GM03348 (cell line): ENCODE measurements at places on chromosomes 3 and 15.

GRCh38 chr3:160041465-160041864 lies 52.8 kb downstream of the IL12A start:
- DNase-seq = no peak

GRCh38 chr3:187735383-187735782 lies 9.9 kb downstream of the BCL6 start:
- DNase-seq = no peak

DNA sequence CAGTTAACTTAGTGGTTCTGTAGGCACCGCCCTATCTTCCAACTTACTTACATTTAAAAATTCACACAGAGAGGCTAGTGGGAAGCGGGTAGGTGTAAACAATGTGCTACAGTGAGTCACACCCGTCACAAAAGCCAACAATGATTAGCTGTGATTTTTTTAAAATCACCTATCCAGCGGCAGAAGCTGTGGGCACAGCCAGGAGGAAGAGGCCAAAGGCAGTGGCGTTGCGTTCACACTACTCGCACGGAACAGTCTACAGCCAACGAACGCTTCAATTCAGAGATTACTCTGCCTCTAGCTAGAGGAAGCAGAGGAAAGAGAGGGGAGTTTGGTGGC lies 2.5 kb upstream of the NLGN1 start:
- DNase-seq = no peak

DNA sequence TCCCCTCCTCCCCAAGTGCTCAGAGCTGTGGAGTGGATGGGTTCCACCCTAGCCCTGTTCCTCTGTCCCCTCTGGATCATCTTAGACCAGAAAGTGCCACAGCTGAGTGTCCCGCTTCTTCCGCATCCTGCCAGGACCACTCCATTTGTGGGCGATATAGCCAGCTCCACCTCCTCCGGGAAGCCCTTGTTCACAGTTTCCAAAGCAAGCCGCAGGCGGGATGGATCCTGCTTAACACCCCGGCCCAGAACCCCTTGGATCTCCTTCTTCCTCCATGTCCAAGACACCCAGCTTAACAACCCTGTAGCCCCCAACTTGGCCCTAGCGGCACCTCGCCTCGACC lies 490 bp upstream of the ALAS1 start:
- DNase-seq = no peak

DNA sequence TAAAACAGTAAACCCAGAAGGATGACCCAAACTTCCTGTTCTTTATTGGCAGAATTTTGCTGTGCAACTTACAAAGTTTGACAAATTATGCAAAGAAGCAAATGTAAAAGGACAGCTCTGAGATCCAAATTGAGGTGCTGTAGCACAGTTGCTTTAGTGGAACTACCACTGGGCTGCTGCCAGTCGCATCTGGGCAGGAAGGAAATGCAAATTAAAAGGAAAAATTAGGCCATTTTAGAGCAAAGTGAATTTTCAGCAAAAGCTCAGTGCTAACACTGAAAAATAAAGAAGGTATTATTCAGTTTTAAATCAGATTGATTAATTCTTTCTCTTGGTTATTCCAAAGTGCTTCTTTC lies 104.5 kb downstream of the ZMAT3 start:
- peak; percentile 5 for DNase-seq

DNA sequence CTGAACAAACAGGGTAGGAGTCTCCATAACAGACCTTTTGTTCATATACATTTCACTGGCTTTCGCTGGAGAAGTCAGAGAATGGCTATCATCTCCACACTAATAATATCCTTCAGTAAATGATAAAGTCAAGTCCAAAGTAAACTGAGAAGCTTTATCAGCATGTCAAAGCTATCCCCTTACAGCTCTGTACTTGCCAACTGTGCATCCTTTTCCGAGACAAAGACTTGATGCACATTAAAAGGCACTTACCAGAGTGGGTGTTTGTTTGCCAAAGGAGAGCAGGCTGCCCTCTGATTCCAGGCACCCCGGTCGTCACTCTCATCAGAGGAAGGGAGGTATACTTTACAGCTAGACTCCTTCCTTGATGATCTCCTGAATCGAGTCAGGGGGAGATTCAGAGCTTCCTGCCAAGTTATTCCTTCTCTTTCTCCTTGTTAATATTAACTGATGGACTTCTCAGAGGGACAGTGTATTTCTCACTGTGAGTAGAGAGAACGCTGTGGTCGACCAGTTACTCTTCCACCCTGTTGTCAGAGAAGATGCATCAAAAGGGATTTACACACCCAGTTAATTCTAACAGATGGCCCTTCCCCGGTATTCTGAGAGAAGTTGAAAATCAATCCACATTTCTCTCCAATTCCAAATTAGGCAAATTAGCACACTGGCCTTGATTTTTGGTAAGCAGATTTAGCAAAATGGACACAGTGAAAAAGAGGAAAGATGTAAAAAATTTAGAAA lies 504.7 kb upstream of the NR2F2 start:
- DNase-seq = no peak

DNA sequence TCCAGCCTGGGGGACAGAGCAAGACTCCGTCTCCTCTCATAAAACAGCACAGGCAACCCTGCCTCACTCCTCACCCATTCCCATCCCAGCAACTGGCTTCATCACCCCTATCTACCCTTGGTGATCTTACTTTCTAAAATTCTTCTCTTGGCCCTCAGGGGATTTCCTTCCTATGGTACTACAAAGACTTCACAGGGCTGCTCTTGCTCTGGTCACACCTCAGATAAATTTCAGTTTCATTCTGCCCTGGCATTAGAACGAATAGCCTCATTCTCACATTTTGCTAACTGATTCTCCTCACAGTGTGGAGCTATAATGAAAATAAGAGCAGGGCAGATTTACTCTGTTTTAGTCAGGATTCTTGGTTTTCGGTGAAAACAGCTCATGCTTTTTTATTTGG lies 22.1 kb upstream of the CRBN start:
- DNase-seq = no peak

DNA sequence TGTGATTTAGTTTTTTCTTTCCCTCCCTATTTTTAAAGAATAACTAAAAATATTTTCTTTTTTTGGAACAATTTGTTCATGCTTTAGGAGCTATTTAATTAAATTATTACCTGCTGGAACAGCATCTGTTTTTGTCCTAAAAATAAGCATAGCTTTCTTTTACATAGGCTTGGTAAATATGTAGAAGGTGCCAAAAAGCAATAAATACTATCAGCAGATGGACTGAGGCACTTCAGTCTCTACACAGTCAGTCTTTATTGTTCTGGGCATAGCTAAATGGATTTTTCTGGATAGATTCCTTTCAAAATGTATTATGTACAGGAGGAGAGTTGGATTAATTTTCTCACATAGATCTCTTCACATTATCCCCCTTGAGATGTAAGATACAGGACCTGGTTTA lies 223.5 kb downstream of the NAALADL2 start:
- DNase-seq = no peak

DNA sequence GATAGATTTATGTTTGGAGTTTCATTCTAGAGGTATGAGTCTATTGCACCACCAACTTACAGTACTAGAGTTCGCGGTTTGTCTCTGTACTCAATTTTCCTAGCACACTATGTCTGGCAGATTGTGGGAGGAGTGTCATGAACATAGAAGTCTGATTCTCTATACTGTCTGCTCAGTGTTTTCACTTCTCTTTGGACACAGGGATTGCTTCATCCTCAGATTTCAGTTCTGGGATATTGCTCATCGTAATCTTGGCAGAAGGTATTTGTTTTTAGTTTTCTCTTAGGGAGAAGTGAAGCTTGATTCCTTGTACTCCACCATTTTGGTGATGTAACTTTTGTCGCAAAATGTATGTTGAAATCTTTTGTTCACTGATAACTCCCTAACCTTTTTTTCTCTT lies 27.8 kb upstream of the AZI2 start:
- DNase-seq = peak; percentile 32

GRCh38 chr3:38250198-38250597 lies 15.4 kb upstream of the SLC22A13 start:
- DNase-seq = no peak

- no peak for DNase-seq
Measured at GRCh38 chr15:92523176-92523575, 129.5 kb downstream of the ST8SIA2 start.

DNA sequence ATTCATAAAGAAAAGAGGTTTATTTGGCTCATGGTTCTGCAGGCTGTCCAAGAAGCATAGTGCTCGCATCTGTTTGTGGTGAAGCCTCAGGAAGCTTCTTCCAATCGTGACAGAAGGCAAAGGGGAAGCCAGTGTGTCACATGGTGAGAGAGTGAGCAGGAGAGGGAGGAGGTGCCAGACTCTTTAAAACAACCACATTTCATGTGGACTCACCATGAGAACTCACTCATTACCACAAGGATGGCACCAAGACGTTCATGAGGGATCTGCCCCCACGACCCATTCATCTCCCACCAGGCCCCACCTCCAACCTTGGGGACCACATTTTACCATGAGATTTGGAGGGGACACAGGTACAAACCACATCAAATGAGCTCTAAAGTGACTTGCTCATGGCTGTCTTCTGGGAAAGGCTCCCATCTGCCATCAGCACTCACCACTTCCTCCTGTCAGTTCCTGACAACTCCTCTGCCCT lies 327.3 kb upstream of the TLE3 start:
- no peak for DNase-seq

- no peak for DNase-seq
Measured at GRCh38 chr15:85005746-85006145, 24.1 kb downstream of the PDE8A start.

- DNase-seq = no peak
Measured at GRCh38 chr3:9450991-9451390, 53.6 kb downstream of the SETD5 start.

DNA sequence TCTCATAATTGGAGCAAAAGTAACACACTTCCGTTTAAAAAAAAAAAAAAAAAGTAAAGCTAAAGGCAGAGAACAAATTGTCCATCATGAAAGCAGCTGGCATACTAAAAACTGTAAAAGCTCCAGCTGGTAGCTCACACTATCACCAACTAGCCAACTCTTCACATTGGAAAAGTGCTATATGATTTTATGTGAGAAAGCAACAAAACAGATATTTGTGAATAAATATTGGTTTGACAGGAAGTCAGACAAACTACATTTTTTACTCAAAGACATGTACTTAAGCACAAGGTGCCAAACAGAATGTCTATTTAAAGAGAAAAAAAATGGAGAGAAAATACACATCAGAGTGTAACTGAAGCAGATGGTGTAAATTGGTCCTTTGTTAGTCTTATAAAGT lies 231.2 kb upstream of the CADM2 start:
- DNase-seq = no peak

DNA sequence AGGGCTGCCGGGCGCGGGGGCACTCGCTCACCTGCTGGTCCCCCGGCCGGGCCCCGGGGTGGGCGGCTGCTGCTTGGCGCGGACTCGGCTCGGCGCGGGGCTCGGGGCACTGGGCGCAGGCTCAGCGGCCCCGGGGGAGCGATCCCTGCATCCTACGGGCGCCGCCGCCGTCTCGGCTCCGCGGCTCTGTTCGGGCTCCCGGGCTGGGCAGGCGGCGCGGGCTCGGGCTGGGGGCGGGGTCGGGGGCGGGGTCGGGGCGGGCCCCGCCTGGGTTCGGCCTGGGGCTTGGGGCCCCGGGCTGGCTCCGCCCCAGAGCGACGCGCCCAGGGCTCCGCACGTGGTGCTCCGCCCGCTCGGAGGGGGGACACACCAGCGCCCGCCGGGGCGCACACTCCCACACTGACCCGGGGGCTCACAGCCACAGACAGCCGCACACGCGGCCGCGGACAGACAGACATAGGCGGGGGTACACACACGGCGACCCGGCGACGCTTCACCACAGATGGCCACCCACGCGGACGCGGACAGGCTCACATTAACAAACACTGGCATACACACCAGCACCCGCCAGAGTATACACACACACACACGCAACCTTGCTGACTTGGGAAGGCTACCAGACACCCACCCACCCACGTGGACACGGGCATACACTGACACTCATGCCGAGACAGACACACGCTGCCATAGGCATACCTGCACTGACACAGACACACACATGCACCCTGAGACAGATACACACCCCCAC lies at the start of gene SCN5A:
Gene SCN5A (minus strand): TSS at position 188 of the 748 bp plus-strand sequence. CDS start 16,380 bp downstream, outside the sequence.
- DNase-seq = peak; percentile 84

DNA sequence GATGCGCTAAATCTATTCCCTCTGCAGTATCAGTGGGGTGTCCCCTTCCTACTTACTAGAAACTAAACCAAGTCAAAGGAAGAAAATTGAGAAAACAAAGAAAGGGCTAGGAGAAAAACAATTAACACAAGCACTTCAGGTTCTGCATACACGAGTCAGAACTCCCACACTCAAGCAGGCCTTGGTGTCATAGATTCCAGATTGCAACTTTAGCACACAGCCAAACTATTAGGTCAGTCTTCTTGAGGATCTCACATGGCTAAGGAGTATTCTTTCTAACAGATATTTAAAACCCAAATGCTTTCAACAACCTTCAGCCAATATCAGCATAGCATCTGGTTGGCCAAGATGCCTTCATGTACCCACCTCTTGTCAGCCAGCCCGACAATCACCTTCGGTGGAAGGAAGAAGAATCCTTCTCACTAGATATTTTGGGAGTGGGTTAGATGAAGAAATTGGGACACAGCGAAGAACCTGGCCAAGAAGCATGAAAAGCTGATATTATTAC lies 340.0 kb downstream of the VPS13C start:
- no peak for DNase-seq

- peak; percentile 28 for DNase-seq
Measured at GRCh38 chr3:150890295-150890694, 14.9 kb downstream of the MINDY4B start.

DNA sequence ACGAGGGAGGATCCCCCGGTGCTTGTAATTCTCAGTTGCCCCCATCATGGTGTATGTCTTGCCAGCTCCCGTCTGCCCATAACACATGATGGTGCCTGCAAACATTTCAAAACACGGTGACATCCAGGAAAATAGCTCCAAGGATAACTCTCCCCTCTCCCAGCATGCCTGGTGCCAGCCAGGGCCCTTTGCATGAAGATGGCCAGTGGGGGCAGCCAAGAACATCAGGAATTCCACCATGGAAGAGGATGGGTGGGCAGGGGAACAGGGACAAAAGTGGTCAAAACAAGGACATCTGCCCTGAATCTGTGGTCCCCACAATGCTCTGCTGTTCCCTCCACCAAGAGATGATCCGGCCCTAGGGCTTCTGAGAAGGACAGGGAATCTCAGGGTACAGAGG lies 9.0 kb downstream of the KIF9 start:
- DNase-seq = no peak

- DNase-seq = no peak
Measured at GRCh38 chr3:177800561-177800960, 603.3 kb upstream of the TBL1XR1 start.

DNA sequence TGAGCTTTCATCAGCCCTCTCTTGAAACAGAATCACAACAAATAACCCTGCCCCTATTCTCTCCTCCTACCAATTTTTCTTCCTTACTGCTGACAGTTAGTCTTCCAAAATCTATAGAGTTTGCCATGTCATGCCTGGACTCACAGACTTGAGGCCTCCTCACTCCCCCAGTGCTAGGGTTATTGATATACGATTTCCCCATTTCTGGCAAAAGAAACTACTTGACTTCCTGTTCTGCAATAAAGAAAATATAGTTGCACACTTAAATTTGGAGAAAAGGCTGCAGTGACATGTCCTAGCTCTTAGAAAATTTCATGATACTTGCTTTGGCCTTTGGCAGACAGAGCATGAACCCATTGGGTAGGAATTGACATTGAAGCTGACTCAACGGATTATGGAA lies 75.9 kb downstream of the CYP19A1 start:
- DNase-seq = no peak
